ENCODE measurements at places on chromosomes 6 and 20. TPM values are rescaled to one million over a fixed set of nuclear protein-coding genes. Genes with fewer than 3 reads are reported as not detected.

Gene TP53TG5
- total RNA-seq: not detected

Gene TCF15
- 0.77 TPM for total RNA-seq

Gene TINAG
- not detected for total RNA-seq

Gene MUC21
- not detected for total RNA-seq

Gene ATP9A
- 75.5 TPM for total RNA-seq

Gene RAET1G
- total RNA-seq: under 0.01 TPM

Gene MYB
- total RNA-seq: under 0.01 TPM

Gene NOX3
- total RNA-seq: not detected

Gene GTSF1L
- total RNA-seq: not detected

Gene GPX5
- not detected for total RNA-seq

Gene POPDC3
- 0.39 TPM for total RNA-seq

Gene RSPO3
- total RNA-seq: not detected

Gene ADGRB3
- total RNA-seq: not detected

Gene HCK
- total RNA-seq: not detected

Gene VSX1
- not detected for total RNA-seq

Gene HEY2
- under 0.01 TPM for total RNA-seq

Gene ACSS1
- total RNA-seq: 9.4 TPM

Gene MRPL14
- total RNA-seq: 57.9 TPM

Gene SIRPA
- 28.0 TPM for total RNA-seq

Gene ZNF184
- total RNA-seq: 4.4 TPM

Gene CAPN11
- total RNA-seq: 1.9 TPM

Gene TXLNB
- total RNA-seq: 0.51 TPM

Gene DEFB132
- total RNA-seq: not detected

Gene CLVS2
- total RNA-seq: not detected

Gene MEI4
- not detected for total RNA-seq

Gene LRRN4
- total RNA-seq: not detected

Gene CCN6
- not detected for total RNA-seq

Gene DAAM2
- 0.13 TPM for total RNA-seq

Gene DDX27
- 24.1 TPM for total RNA-seq

Gene TMEM244
- total RNA-seq: not detected

Gene ZNF334
- 0.76 TPM for total RNA-seq

Gene ECT2L
- total RNA-seq: not detected

Gene PRICKLE4
- 6.4 TPM for total RNA-seq

Gene GABRR1
- total RNA-seq: not detected

Gene SCUBE3
- 0.76 TPM for total RNA-seq

Gene HRH3
- not detected for total RNA-seq

Gene STK35
- total RNA-seq: 16.7 TPM

Gene SEMG1
- total RNA-seq: not detected

Gene CALHM5
- 1.4 TPM for total RNA-seq

Gene GUCA1A
- not detected for total RNA-seq

Gene CTAGE9
- total RNA-seq: not detected

Gene OR2H1
- under 0.01 TPM for total RNA-seq

Gene SNAP25
- total RNA-seq: not detected

Gene SPATS1
- total RNA-seq: not detected

Gene POU5F1
- not detected for total RNA-seq

Gene NFKBIE
- 9.6 TPM for total RNA-seq

Gene SNAP91
- total RNA-seq: 1.3 TPM

Gene CNPY3
- 22.3 TPM for total RNA-seq

Gene DEFB127
- not detected for total RNA-seq

Data from dermis microvascular lymphatic vessel endothelial cell (primary cell).